ENCODE measurements at places on chromosomes 7 and 10.

DNA sequence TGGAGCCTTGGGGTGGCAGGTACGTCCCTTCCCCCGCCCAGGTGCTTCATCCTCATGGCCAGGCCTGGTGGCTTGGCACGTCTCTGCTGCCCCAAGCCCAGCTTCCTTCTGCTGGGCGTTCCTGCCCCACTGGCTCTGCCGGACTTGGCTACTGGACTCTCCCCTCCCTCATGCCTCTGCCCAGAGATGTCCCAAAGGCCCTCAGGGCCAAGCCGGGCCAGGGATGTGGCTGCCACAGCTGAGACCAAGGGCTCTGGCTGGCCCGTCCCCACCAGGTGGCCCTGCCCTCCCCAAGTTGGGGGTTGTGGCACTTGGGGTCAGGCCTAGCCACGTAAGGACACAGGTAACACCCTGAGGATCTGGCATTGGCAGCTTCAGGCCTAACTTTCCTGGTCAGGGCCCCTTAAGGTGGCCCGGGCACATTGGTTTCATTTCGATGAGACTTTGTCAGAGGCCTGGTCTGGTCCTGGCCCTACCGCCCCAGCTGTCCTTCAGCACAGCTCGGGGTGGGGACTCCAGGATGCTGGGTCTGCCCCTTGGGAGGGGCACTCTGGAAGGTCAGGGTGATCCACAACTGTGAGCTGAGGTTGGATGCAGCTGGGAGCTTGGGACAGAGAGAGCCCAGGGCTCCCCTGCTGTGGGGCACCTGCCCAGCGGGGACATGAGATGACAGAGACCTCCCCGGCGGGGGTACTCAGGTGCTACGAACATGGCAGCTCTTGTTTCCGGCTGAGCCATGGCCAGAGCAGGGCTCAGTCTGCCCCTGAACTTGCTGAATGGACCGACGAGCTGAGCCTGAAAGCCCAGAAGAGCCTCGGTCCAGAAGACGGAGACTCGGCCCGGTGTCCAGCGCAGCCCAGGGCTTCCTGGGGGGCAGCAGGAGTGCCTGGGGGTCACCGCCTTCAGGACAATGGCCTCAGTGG lies 2.9 kb downstream of the BHLHA15 start:
- DNase-seq = no peak

DNA sequence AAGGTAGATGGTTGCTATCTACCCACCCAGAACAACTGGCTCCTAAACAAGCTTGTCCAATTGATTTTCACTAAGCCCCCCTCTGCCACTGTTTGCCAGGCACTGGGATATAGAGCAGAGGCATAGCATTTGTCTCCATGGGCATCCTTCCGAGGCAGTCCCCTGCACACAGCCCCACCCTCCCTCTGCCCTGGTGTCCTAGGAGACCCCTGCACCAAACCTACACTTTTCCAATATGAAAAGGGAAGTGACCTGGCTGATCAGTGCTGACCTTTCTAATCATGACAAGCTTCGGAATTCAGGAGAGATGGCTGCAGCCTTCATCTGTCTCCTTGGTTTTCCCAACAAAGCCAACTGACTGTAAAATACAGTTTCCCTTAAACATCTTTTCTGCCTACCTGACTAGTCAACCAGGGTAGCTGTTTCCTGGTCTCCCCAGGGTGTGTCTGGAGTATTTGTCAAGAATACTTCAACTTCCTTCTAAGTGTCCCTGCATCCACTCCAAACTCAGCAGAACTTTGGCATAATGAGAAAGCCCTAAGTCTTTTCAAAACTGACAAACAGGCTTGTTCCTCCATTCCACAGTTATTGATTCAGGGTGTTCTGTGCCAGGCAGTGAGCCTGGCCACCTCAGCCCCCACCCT lies 7.6 kb upstream of the SLC18A3 start:
- DNase-seq = no peak

DNA sequence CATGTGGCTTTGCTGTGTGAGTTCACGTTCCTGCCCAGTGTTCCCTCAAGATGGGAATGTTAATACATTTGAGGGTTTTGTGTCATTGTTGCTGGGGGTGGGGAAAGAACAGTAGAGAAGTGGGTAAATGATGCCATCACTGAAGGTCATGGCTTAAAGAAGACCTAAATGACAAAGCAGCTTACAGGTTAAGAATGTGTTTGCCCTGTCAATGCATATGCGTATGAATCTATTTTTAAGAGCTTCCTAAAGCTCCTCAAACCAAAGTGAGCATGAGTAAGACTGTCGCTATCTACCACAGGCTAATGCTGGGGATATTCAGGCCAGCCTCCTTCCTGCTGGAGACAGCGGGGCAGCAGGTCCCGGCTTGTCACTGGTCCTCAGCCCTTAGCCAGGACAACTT lies 162.9 kb downstream of the CREB5 start:
- DNase-seq = no peak

DNA sequence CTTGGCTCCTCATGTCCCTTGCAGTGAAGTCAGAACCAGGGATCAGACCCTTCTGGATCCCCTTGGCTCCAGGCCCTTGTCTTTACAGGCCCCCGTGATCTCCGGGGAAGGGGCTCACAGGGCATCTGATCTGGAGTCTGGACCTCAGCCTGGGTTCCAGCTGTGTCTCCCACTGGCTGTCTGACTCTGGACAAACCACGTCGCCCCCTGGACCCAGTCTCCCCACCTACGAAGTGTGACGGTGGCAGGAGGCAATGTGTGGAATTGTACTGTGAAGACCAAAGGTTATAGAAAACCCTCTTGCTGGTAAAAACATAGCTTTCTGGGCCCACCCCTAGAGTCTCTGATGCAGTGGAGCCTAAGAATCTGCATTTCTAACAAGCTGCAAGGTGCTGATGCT lies 15.5 kb upstream of the C10orf71 start:
- DNase-seq = no peak

DNA sequence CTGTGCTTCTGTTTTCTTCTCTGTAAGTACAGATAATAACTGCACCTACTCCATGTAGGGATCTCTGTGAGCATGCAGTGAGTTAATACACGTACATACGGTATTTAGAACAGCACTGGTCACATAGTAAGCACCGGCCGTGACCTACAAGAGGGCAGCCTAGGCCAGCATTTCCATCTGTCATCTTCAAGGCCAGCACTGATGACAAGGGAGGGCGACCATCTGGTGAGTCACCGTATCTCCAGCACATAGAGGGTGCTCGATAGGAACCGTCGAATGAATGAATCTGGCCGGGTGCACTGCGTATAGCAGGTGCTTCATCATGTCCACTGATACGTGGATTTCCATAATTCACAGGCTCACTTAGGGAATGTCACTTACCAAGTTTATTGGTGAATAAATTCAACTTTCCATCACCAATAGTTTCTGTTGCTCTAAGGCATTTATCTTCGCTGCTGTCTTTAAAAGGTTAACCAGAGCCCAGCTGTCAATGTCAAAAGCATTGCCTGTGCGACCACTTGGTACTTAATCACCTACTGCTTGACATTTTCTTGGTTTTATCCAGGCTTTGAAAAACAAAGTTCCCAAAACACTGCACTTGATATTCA lies 8.3 kb downstream of the NOD1 start:
- DNase-seq = no peak

DNA sequence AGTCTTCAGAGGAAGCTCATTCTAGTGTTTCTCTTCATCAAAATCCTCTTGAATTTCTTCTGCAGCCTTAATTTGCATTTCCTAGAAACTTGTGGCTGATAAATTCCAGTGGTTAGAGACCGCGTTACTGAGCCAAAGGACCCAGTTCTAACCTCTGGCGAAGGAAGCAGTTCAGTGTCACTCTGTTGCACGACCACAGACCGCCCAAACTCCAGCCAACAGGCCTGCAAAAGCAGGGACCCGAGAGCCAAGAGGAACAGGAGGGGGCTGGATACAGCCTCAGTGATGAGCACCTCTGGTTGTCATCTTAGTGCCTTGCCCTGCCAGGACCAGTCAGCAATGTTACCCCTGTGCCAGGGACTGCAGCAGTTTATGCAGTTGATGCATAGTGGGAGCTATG lies 70.0 kb downstream of the AFAP1L2 start:
- no peak for DNase-seq

- no peak for DNase-seq
Observed at GRCh38 chr10:70232859-70233108, 445 bp downstream of the PPA1 start.

- no peak for DNase-seq
Observed at GRCh38 chr10:17001297-17001744, 128.3 kb downstream of the CUBN start.

All from activated CD4-positive, alpha-beta T cell treated with anti-CD3 and anti-CD28 coated beads, Interleukin-2, Interleukin-4, amounts not matched to agents 100 ng/mL and 50 ng/mL, durations not matched to agents 16 hours and 8 hours (primary cell).